ENCODE measurements at places on chromosomes 1 and 21. TPM values are rescaled to one million over a fixed set of nuclear protein-coding genes. Genes with fewer than 3 reads are reported as not detected.

The DIPK1A gene
- 2.1 TPM for total RNA-seq

The PYHIN1 gene
- not detected for total RNA-seq

The PERM1 gene
- 0.47 TPM for total RNA-seq

The C8A gene
- not detected for total RNA-seq

The FCGR3B gene
- total RNA-seq = not detected

The C1orf210 gene
- total RNA-seq = 17.8 TPM

The RGS16 gene
- 1.5 TPM for total RNA-seq

The TSPEAR gene
- 3.2 TPM for total RNA-seq

The RIPPLY3 gene
- 11.4 TPM for total RNA-seq

The PLPPR4 gene
- 0.17 TPM for total RNA-seq

The SLC44A3 gene
- total RNA-seq = 6.3 TPM

The OLIG2 gene
- total RNA-seq = not detected

The ASAP3 gene
- total RNA-seq = 12.8 TPM

The PLA2G2A gene
- total RNA-seq = not detected

The WDR64 gene
- total RNA-seq = not detected

The DCDC2B gene
- total RNA-seq = not detected

The OR2T2 gene
- not detected for total RNA-seq

The AIM2 gene
- total RNA-seq = not detected

The MROH9 gene
- not detected for total RNA-seq

The TRIM46 gene
- total RNA-seq = 5.4 TPM

The VCAM1 gene
- not detected for total RNA-seq

The CDCA8 gene
- total RNA-seq = 31.8 TPM

The C1orf87 gene
- total RNA-seq = not detected

The IGSF9 gene
- 19.9 TPM for total RNA-seq

The SUSD4 gene
- 5.2 TPM for total RNA-seq

The C1orf50 gene
- 4.1 TPM for total RNA-seq

The HSF2BP gene
- 2.4 TPM for total RNA-seq

The FCRL6 gene
- not detected for total RNA-seq

The SLC16A4 gene
- 0.29 TPM for total RNA-seq

The NHLH1 gene
- total RNA-seq = not detected

The MLLT11 gene
- total RNA-seq = 12.3 TPM

The AMY1B gene
- not detected for total RNA-seq

The CD52 gene
- not detected for total RNA-seq

The ZNF697 gene
- 3.9 TPM for total RNA-seq

The KIAA1614 gene
- not detected for total RNA-seq

The TPTE gene
- total RNA-seq = not detected

The FCRL3 gene
- total RNA-seq = not detected

The DNAI4 gene
- total RNA-seq = 1.6 TPM

The HP1BP3 gene
- total RNA-seq = 321 TPM

The TCEA3 gene
- total RNA-seq = 23.6 TPM

The HSD3B2 gene
- total RNA-seq = not detected

The MRPL55 gene
- 343 TPM for total RNA-seq

The CLDN8 gene
- 0.46 TPM for total RNA-seq

The ESPN gene
- 11.1 TPM for total RNA-seq

The YBEY gene
- 38.2 TPM for total RNA-seq

The UBE2G2 gene
- 159 TPM for total RNA-seq

The KDM5B gene
- total RNA-seq = 41.4 TPM

The CYP4A11 gene
- not detected for total RNA-seq

The DIRAS3 gene
- total RNA-seq = not detected

The CAMK1G gene
- not detected for total RNA-seq

The LEFTY2 gene
- not detected for total RNA-seq

The ERVH48-1 gene
- not detected for total RNA-seq

The TNNT2 gene
- total RNA-seq = 1.1 TPM

The DEPDC1 gene
- total RNA-seq = 21.6 TPM

The NR5A2 gene
- total RNA-seq = 0.36 TPM

The GJA4 gene
- not detected for total RNA-seq

All from PC-3 (cell line).